Fibroblast of villous mesenchyme (primary cell): ENCODE measurements at places on chromosomes 16 and 17.
A peak's percentile ranks its signal among the peaks of the same experiment; 100 is the strongest.

DNA sequence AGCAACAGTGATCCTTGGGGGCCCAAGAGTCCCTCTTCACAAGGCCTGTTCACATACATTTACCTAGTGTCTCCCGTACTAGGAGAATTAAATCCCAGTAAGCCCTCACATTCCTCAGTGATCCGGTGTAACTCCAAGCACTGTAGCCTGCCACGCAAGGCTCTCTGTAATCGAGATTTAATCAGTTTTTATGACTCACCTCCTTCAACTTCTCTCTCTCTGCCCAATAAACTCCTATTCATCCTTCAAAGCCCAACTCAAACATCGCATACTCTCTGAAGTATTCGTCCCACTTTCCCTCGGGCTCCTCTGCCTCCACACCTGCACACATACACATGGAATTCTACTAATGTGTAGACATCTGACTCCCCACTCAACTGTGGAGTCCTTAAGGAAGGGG, 141.8 kb downstream of the CMIP start:
- DNase-seq: peak; percentile 30

- DNase-seq: peak; percentile 98
Observed at GRCh38 chr17:13541032-13541480, 60.7 kb downstream of the HS3ST3A1 start.

DNA sequence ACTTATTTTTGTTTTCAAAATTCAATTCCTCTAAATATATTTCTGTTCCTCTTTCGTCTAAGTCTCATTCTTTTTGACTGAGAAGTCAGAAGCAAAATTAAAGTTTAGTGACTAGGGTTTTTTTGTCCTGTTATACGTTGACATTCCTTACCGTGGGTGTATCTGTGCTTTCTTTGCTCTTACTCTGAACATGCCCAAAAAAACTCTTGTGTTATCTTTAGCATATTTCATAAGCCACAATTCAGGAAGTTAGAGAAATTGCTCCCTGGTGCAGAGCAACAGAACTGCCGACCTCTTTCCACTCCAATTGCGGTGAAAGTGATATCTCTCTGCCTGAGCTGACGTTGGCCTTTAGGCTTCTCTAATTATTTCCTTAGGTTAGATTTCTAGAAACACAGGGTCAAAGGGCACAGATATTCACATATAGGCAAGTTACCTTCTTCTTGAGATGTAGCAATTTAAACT, 65.7 kb downstream of the CENPV start:
- DNase-seq: peak; percentile 88

DNA sequence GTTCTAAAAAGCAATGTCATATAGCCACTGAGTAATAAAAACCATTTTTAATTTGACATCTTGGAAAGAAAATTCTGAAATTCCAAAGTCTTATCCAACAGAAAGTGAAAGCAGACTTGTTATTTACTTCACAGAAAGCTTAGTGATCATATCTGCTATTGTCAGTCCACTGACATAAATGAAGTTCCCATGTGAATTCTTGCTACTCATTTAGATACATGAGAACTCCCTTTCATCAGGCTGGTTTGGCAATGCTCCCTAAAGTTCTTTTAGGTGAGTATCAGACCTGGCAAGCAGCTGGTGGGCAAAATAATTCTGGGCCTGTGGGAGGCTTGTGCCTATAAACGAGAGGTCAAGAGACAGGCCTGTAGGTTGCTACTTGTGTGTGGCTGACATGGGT, 23.4 kb downstream of the NME2 start:
- peak; percentile 64 for DNase-seq

DNA sequence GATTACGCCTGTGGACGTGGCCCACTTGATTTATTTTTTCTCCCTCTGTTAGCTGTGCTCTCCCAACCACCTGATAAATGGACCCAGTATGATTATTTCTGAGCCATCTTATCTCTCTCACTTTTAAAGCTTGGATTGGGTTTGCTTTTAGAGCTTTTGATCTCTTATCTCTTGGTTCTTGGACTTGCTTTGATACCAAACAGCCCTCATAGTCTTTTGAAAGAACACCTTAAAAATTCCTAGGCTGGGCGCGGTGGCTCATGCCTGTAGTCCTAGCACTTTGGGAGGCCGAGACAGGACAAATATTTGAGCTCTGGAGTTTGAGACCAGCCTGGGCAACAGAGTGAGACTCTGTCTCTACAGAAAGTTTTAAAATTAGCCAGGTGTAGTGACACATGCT, 25.8 kb downstream of the SMTNL2 start:
- DNase-seq: no peak

DNA sequence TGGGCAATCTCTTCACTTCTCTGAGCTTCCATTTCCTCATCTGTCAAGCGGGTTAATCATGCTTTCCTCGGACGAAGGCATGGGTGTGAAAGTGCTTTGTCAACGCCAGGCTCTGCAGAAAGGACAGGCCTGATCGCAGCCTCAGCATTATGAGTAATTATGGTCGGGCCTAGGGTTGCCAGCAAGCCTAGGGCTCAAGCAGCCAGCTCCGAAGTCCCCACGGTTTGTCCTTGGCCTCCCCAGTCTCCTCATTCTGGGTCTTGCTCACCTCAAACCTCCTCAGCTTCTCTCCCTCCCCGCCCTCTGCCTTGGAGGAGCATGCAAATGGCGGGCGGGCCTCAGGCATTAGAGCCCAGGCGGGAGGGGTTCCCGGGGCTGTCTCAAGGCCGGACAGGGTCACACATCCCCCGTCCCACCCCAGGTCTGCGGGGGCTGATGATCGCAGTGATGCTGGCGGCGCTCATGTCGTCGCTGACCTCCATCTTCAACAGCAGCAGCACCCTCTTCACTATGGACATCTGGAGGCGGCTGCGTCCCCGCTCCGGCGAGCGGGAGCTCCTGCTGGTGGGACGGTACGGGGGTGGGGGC, 10.2 kb upstream of the FAM83G start:
- DNase-seq: no peak

DNA sequence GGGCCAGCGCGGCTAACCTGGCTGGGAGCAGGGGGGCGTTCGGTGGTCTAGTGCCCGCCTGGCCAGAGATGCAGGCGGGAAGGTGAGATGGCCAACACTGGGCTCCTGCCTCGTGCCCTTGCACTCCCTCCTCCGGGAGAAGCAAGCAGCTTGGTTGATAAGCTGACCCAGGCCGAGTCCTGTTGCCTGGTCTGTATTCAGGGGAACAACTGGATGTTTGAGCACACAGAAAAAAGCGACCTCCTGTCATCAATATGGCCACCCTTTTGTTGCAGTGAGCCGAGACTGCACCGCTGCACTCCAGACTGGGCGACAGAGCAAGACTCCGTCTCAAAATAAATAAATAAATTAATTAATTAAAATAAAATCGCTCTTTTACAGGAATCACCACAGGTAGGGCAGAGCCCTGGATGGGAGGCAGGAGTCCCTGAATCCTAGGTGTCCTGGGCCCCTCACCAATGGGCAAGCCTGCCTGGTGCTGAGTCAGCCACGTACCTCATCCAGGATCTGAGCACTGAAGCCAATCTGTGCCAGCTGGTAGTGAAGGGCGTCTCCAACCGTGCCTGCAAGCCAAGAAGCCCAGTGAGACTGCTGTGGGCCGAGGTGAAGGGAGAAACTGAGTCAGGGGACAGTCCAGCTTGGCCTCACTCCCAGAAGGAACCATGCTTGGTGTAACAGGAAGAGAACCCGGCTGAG, 31.8 kb downstream of the HASPIN start:
- DNase-seq: no peak

GRCh38 chr17:3573246-3574100, 15.9 kb upstream of the TRPV3 start:
- DNase-seq: no peak

DNA sequence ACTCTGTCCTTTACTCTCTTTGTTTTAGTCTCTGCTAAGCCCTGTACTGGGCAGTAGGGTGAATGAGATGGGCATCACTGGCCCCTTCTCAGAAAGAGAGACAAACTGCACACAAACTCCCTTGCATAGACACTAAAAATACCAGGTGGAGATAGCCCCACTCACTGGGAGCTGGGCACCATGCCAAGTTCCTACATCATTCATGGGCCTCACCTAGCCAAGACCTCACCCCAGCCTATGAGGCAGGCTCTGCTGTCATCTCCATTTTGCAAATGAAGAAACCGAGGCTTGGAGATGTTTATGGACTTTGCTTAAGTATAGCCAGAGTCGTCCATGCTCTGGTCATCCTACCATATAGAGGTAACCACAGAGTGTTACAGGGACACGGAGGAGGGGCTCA, 499.8 kb upstream of the CDH11 start:
- DNase-seq: no peak

- DNase-seq: peak; percentile 94
Observed at GRCh38 chr16:53099318-53100130, 44.7 kb downstream of the CHD9 start.

- DNase-seq: no peak
Observed at GRCh38 chr17:50110591-50111349, 15.6 kb downstream of the PDK2 start.

DNA sequence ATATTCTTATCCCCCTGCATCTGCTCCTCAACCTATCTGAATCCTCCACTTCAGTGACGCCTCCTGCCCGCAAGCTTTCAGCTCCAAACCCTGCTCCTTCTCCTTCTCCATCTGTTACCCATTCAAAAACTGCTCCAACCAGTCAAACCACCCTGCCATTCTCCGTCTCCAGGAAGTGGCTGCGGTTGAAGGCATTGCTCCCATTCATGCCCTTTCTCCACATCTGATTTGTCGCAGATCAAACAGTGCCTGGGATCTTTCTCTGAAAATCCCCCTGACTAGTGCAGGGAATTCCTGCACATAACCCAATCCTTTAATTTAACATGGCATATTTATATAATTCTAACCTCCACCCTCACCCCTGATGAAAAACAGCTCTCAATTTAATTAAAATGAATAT, 56.3 kb downstream of the SLFN5 start:
- DNase-seq: no peak

- peak; percentile 44 for DNase-seq
Observed at GRCh38 chr16:79601092-79601930, 774 bp upstream of the MAF start.

DNA sequence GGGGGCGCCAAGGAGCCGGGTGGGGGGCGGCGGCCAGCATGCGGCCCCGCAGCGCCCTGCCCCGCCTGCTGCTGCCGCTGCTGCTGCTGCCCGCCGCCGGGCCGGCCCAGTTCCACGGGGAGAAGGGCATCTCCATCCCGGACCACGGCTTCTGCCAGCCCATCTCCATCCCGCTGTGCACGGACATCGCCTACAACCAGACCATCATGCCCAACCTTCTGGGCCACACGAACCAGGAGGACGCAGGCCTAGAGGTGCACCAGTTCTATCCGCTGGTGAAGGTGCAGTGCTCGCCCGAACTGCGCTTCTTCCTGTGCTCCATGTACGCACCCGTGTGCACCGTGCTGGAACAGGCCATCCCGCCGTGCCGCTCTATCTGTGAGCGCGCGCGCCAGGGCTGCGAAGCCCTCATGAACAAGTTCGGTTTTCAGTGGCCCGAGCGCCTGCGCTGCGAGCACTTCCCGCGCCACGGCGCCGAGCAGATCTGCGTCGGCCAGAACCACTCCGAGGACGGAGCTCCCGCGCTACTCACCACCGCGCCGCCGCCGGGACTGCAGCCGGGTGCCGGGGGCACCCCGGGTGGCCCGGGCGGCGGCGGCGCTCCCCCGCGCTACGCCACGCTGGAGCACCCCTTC, 484 bp downstream of the FZD2 start:
- peak; percentile 80 for DNase-seq

GRCh38 chr16:558298-559020, 1.7 kb upstream of the PRR35 start:
- DNase-seq: no peak

- no peak for DNase-seq
Observed at GRCh38 chr17:41448506-41448905, 7.7 kb upstream of the KRT38 start.

DNA sequence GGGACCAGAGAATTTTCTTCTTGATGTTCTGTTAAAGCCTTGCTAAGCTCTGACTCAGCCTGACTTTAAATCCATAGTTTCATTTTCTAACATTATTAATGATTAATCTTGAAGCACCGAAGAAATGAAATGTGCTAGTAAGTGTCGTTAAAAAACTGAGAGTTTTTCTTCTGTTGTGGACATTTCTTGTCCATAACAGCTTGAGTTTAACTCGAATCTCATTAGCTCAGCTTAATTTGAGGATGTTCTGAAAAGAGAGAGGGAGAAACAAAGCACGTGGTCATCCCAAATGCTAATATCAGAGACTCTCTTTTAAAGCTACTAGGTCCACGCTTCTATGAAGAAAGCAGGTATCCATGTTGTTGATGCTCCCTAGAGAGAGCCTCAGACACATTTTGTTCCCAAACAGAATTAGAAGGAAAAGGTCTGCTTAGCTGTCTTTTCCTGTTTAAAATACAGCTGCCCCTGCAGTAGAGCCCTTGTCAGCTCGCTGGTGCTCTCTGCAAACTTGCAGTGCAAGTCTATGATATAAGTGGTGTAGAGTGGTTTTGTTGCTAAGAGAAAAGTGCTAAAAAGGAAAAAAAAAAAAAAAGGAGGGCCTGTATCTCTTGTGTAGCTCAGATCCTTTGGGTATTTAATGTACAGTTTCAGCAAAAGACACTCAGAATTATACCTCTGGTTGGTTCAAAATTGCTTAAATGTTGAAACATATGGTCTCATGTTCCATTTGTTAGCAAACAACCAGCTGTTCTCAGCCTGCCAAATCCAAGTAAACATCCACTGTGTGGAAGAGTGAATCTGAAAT, 191.1 kb upstream of the TBX2 start:
- peak; percentile 87 for DNase-seq

GRCh38 chr16:79429381-79430190, 171.0 kb downstream of the MAF start:
- DNase-seq: no peak

- DNase-seq: peak; percentile 69
Observed at GRCh38 chr16:10575506-10576130, 4.8 kb downstream of the EMP2 start.
